ENCODE measurements at places on chromosomes 5 and 9. TPM values are rescaled to one million over a fixed set of nuclear protein-coding genes. Genes with fewer than 3 reads are reported as not detected.

The SPATA31D4 gene
- polyA plus RNA-seq, result not detected

The DDX4 gene
- not detected for polyA plus RNA-seq

The CATSPER3 gene
- polyA plus RNA-seq, result 0.36 TPM

The IGFBPL1 gene
- polyA plus RNA-seq, result 1.5 TPM

The CDO1 gene
- 20.9 TPM for polyA plus RNA-seq

The CBY3 gene
- polyA plus RNA-seq, result 0.53 TPM

The PLEKHG4B gene
- polyA plus RNA-seq, result 0.71 TPM

All from muscle of back (tissue), 13 donors.